A549 treated with DMSO at 1 μM for 4 hours (cell line): ENCODE measurements at places on chromosomes 4 and X. TPM values are rescaled to one million over a fixed set of nuclear protein-coding genes. Genes with fewer than 3 reads are reported as not detected.

Gene SSX2B
- not detected in 5 replicates for total RNA-seq

Gene TLR8
- not detected in 5 replicates for total RNA-seq

Gene KCND1
- 1.2 to 1.6 TPM (median 1.3 TPM) in 5 replicates for total RNA-seq

Gene STAP1
- total RNA-seq, result not detected in 5 replicates

Gene SPINK2
- not detected in 5 replicates for total RNA-seq

Gene MAOB
- 0.07 to 0.25 TPM (median 0.12 TPM) in 4 of 5 replicates, not detected in the other for total RNA-seq

Gene HS6ST2
- total RNA-seq, result 0.03 to 0.27 TPM (median 0.08 TPM) in 4 of 5 replicates, not detected in the other

Gene VEGFC
- total RNA-seq, result 14.8 to 17.3 TPM (median 16.8 TPM) in 5 replicates

Gene GRIA2
- total RNA-seq, result not detected in 5 replicates

Gene CXCL1
- 13.1 to 17.1 TPM (median 15.9 TPM) in 5 replicates for total RNA-seq

Gene HAND2
- total RNA-seq, result 0.35 to 0.54 TPM (median 0.43 TPM) in 5 replicates

Gene REPS2
- total RNA-seq, result 0.45 to 0.89 TPM (median 0.82 TPM) in 5 replicates

Gene UVSSA
- 4.8 to 6.3 TPM (median 5.6 TPM) in 5 replicates for total RNA-seq

Gene ABCE1
- 68.1 to 120 TPM (median 83.9 TPM) in 5 replicates for total RNA-seq

Gene IDUA
- 8.7 to 14.1 TPM (median 12.7 TPM) in 5 replicates for total RNA-seq

Gene TBX22
- total RNA-seq, result not detected in 5 replicates

Gene GPR143
- total RNA-seq, result 0.06 to 0.20 TPM (median 0.11 TPM) in 3 of 5 replicates, not detected in the others

Gene SMIM10
- total RNA-seq, result 0.13 to 0.19 TPM (median 0.15 TPM) in 4 of 5 replicates, not detected in the other

Gene AMER1
- 2.4 to 3.5 TPM (median 2.9 TPM) in 5 replicates for total RNA-seq

Gene MAGEA10
- 0.04 to 0.06 TPM (median 0.05 TPM) in 3 of 5 replicates, not detected in the others for total RNA-seq

Gene ZNF518B
- total RNA-seq, result 3.2 to 4.5 TPM (median 3.8 TPM) in 5 replicates

Gene VCX3B
- total RNA-seq, result not detected in 5 replicates

Gene LIMCH1
- total RNA-seq, result 33.6 to 55.2 TPM (median 46.0 TPM) in 5 replicates

Gene NUDT11
- total RNA-seq, result 2.9 to 4.2 TPM (median 3.5 TPM) in 5 replicates

Gene ENPP6
- total RNA-seq, result not detected in 5 replicates

Gene ADAM29
- total RNA-seq, result not detected in 5 replicates

Gene CFAP47
- total RNA-seq, result 0.02 TPM in 1 of 5 replicates, not detected in the others

Gene FRMD7
- not detected in 5 replicates for total RNA-seq

Gene ZNF630
- total RNA-seq, result 0.31 to 0.47 TPM (median 0.34 TPM) in 5 replicates

Gene TEX13C
- 0.01 TPM in 1 of 5 replicates, not detected in the others for total RNA-seq

Gene CLGN
- total RNA-seq, result 4.8 to 6.7 TPM (median 5.2 TPM) in 5 replicates

Gene SMIM31
- total RNA-seq, result 0.02 to 0.11 TPM (median 0.07 TPM) in 3 of 5 replicates, not detected in the others

Gene RAI2
- total RNA-seq, result 0.16 to 0.19 TPM (median 0.18 TPM) in 4 of 5 replicates, not detected in the other

Gene PHEX
- total RNA-seq, result 0.28 to 0.45 TPM (median 0.36 TPM) in 5 replicates

Gene INTS12
- 13.1 to 17.3 TPM (median 13.6 TPM) in 5 replicates for total RNA-seq
